ENCODE measurements at places on chromosomes 2 and 18.

- no peak for DNase-seq
Measured at GRCh38 chr2:16741498-16741897, 75.9 kb upstream of the CYRIA start.

DNA sequence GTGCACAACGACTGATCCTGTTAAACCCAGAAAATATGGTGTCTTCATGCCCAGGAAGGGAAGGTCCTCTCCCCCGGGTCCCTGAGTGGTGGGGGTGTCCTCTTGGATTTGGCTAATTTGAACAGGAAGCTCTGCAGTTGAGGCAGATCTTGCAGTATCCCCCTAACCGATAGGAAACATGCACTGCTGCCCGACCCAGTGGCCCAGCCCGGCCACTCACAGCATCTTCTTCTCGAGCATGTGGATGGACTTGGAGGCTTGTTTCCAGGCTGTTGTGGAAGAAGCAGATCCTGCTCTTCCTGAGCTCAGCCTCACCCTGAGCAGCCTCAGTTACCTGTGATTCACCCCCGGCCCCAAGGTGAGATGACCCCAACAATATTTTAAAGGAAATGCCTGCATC, 46.4 kb upstream of the ASB1 start:
- no peak for DNase-seq

GRCh38 chr18:57629422-57629821, 7.8 kb upstream of the NARS1 start:
- no peak for DNase-seq

DNA sequence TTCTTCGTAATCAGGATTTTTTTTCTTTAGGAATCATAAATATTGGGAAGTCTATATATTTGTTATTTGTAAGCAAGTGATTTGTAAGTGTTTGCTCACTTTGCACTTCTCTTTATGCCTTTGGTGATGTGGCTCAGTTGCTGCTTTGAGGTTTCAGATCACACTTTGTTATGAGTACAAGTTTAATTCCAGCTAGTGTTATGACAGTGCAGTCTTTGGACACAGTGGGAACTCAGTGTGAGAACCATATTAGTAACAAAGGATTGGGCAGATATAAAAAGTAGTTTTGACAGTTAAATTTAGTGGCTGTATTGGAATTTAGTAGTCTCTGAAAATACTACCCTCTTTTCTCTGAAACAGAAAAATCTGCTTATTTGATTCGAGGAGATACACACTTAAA, 67.7 kb downstream of the ABI2 start:
- no peak for DNase-seq

- DNase-seq: no peak
Measured at GRCh38 chr2:232435375-232435648, 20.6 kb upstream of the ALPI start.

DNA sequence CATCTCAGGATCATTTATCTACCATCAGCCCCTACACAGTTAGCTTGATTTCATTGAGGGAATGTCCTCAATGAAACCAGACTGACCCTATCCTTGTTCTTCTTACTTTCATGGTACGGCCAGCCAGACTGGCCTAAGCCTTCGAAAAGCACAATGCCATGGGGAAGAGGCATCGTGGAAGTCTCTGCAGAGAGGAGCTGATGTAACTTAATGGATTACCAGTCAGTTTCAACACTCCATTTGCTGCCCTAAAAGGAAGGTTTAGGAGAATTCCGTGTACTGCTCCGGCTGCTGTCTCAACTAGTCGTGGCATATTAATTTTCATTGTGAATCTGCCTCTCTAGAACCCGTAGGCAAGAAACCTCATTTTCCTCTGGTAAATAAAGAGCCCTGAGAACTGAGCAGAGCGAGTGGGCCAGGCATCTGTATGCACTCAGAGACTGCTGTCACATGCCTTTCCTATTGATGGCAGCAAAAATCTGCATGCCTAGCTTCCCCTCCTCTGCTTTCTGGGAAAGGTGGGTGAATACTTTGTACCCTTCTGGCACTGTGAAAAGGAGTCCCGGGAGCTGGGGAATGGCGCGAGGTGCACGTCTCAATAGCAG, 184.9 kb downstream of the KLHL29 start:
- no peak for DNase-seq

GRCh38 chr2:68083346-68083745, 20.5 kb upstream of the C1D start:
- no peak for DNase-seq

- no peak for DNase-seq
Measured at GRCh38 chr2:165745916-165746315, 48.1 kb downstream of the GALNT3 start.

- DNase-seq: no peak
Measured at GRCh38 chr2:210752532-210752931, 196.1 kb downstream of the CPS1 start.

DNA sequence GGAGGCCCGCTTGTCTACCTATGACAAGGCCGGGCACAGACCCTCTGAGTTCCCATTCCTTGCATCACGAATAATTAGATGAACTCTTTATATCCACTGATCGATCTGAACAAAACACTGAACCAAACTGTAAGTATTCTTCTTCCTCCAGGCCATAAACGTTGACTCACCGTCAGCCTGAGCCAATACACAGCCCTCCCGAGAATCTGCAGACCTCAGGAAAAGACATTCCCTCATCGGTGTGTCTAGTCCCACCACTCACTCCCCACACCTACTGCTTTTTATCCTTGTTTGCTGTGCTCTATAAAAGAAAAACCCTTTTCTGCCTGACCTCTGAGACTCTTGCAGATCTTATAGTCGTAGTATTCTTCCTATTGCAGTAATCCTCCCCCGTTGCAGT, 41.0 kb downstream of the TMEM87B start:
- no peak for DNase-seq

- DNase-seq: no peak
Measured at GRCh38 chr2:191155608-191156071, 4.8 kb upstream of the STAT4 start.

DNA sequence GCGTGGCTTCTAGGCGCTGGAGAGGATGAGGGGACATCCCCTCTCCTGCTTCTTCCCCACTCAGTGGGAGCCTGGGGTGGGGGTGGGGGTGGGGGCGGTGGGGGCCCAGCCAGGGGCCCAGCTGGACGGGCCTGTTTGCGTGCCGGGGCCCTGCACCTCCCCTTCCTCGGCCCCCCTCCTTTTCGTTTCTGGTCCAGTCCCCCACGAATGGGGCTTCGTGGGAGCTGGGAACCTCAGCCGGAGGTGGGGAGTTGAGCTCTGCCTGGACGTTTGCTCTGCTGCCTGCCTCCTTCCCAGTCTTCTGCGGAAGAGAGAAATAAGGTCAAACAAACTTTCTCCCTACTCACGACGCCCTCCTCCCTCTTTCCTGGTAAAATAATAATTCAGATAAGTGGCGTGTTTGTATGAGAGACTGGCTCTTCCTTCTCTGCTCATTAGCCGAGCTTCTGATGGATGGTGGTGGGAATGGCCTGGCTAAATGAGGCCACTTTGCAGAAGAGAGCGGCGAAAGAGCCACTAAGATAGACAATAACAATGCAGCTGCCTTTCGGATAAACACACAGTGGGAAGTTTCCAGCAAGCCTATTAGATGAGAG, 782 bp downstream of the MTA3 start:
- DNase-seq: no peak
